Uterus (tissue), 4 donors: ENCODE measurements at places on chromosomes 5 and 9.

DNA sequence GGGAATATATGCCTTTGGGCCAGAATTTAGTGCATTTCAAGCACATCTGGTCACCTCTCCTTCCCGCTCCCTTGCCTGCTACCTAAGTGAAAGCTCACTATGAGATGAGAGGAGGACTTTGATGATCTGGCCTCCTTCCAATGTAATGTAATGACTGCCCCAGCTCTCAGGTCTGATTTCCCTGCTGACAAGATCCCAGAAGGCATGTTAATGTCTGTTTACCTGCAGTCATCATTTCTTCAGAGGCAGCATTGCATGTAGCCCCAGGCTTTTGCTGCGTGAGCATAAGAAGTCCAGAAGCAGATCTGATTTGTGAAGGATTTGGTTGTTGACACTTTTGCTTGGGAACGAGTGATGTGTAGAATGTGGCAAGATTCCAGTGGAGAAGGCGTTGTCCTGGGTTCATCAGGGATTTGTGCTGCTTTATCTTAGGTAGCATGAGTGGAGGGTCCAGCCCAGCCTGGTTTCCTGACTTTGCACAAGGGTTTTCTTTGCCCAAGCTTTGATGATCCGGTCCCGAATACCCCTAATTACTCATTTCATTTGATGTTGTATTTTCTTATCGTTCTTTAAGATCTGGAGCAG is 192.7 kb downstream of the GOLPH3 start:
- DNase-seq, result no peak

DNA sequence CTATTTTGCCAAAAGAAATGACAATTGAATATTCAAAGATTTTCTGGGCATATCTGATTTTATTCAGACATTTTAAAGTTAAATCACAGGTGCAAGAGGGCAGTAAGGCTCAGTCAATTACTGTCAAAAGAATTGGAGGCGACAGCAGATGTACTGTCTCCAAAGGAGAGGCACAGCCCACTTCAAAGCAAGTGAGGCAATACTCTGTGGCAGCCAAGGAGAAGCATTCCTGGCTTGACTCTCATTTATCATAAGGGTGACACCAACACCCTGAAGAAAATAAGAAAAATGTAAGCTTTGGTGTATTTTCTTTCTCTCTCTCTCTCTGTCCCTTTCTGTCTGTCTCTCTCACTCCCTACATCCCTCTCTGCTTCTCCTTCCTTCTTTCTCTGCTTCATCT is 93.3 kb downstream of the SVEP1 start:
- DNase-seq, result no peak

- DNase-seq, result no peak
Observed at GRCh38 chr5:88881571-88881971, 1.4 kb downstream of the MEF2C start.

GRCh38 chr9:115649991-115650472 is 503.6 kb upstream of the PAPPA start:
- peak; percentile 75 for DNase-seq

DNA sequence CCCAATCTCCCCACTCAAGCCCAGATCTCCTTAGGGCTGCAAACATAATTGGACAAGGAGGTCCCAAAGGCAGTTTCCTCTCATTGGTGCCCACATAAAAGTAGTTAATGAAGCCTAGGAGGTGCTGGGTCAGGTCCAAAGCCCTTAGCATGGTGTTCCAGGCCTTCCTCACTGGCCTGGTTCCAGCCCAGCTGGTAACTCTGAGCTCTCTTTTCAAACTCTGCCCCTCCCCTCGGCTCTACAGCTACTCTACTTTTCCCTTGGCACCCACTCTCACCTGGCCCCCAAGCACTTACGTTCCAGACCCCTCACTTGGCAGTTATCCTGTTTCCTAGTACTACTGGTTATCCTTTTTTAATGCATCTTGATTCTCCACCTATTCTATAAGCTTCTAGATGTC is 9.9 kb downstream of the SEPTIN8 start:
- no peak for DNase-seq

DNA sequence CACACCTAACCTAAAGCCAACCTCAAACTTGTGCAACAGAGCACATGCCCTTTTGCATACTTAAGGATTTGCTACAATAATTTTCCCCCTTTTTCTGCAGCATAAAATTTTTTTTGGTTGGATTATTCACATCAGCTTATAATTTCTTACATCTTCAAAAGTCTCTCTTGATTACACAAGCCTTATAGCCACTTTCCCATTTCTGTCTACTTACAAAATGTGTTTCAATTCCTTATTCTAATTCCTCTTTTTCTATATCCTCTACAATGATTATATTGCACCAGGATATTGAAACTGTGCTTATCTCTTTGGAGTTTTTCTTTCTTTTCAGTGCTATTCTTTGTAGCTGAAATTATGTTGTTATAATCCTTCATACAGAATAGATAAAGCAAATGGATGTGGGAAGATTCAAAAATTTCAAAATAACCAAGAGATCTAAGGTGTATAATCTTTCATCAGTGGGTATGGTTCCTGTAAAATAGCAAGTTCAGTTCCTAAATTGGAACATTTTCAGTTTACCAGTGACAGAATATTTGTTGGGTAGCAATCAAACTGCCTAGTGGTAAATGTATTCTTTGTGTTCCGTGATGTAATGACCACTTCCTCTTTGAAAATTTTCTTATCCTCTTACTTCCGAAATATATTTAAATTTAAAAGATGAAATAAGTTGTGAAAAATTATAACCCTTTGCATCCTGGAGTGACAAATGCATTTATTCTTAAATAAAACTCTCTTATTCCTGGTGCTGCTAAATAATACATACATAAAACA is 386.8 kb upstream of the CHD1 start:
- DNase-seq, result no peak

DNA sequence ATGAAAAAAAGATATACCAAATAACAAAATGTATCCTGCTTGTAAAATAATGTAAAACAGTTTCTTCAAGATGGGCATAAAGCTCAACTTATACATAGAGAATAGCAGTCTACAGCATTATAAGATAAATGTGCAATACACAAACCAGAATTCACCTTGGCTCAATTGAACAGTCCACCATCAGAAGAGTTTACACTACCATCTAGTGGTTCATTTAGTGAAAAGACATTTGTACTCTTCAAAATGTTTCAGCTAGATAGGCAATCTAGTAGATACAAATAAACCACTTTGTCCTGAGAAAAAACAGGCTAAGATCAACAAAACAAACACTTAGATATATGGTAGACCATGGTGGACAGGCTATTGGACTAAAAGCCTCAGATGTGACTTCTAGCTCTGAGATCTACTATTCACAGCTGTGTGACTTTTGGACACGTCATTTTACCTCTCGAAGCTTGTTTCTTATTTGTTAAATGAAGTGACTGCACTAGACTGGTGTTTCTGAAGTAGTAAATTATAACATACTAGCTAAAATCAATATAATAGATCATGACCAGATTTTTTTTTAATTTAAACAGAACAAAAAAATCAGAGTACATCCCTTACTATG is 22.1 kb upstream of the TPD52L3 start:
- no peak for DNase-seq

DNA sequence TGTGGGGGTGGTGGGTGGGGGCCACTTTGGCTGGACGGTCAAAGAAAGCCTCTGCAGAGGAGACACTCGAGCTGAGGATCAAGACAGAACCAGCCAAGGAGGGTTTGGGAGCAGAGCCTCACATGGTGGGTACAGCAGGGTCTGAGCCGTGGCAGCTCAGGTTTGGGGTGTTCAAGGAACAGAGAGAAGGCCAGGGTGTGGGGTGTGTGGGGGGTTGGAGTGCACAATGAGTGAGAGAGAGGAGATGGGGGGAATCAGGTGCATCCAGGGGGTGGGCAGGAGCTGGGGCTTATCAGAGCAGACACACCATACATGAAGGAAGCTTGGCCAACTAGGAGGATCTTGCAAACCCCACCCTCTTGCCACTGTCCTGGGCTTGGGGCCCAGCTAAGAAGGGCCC is 140.0 kb downstream of the NSG2 start:
- no peak for DNase-seq

- DNase-seq, result no peak
Observed at GRCh38 chr9:36323926-36324325, 65.7 kb upstream of the GNE start.

DNA sequence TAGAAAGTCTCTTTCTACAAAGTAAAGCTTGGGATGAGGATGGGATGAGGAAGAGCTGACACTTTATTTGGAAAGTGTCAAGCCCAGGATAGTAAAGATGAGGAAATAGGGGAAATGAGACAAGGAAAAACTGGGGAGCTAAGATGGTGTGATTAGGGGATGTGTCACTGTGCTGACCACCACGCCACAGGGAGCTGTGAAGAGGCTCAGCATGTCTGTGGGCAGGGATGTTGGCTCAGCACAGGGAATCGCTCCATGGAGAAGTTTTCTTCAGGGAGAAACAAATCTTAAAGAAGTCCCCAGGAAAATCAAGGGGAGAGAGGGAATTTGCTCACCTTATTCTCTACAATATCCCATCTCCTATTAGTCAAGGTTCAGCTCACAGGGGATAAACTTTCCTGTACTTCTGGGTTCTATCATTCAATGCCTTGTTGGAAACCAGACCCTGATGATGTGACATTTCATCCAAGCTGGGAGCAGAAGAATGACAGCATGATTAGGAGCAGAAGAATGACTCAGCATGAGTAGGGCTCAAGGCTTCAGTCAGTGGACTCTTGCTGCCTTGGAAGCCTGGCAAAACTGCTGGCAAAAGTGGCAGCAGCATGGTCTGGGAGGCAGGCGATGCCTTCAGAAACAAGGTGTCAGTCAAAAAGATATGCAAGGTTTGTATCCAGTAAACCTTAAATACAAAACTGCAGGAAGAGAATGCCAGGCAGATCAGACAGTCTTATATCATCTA is 4.9 kb downstream of the HSPB3 start:
- no peak for DNase-seq

- no peak for DNase-seq
Observed at GRCh38 chr9:97419309-97419867, 7.5 kb downstream of the TDRD7 start.

- no peak for DNase-seq
Observed at GRCh38 chr5:175718401-175719108, 60.7 kb downstream of the HRH2 start.

GRCh38 chr5:154418344-154418820 is 27.4 kb upstream of the SAP30L start:
- DNase-seq, result no peak

- no peak for DNase-seq
Observed at GRCh38 chr5:121006217-121006616, 542.1 kb downstream of the PRR16 start.

GRCh38 chr5:122145906-122146305 is 16.6 kb downstream of the ZNF474 start:
- DNase-seq, result no peak

GRCh38 chr9:34693560-34693959 is 2.5 kb upstream of the CCL19 start:
- DNase-seq, result no peak

DNA sequence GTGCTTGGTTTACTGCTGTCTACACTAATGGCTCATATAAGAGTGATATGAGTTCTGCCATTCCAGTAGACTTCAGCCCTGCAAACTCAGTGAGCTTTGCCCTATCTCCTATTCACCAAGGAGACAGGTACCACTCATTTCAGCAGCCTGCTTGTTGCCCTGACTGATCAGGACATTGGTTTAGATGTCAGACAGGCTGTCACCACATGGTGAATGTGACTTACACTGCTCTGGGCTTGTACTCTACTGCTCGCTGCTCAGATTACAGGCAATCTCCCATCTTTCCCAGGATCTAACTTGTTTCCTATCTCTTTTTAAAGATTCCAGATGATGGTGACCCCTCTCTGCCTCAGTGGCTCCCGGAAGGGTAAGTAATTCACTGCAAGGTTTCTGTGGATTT is 123.3 kb upstream of the RUSC2 start:
- no peak for DNase-seq
